Stimulated activated CD8-positive, alpha-beta memory T cell treated with anti-CD3 and anti-CD28 coated beads, Interleukin-7, amount 100 ng/mL, for 1 hour (primary cell): ENCODE measurements at places on chromosomes 4 and X.

- no peak for DNase-seq
Observed at GRCh38 chr4:24425863-24426262, 158.5 kb downstream of the DHX15 start.

DNA sequence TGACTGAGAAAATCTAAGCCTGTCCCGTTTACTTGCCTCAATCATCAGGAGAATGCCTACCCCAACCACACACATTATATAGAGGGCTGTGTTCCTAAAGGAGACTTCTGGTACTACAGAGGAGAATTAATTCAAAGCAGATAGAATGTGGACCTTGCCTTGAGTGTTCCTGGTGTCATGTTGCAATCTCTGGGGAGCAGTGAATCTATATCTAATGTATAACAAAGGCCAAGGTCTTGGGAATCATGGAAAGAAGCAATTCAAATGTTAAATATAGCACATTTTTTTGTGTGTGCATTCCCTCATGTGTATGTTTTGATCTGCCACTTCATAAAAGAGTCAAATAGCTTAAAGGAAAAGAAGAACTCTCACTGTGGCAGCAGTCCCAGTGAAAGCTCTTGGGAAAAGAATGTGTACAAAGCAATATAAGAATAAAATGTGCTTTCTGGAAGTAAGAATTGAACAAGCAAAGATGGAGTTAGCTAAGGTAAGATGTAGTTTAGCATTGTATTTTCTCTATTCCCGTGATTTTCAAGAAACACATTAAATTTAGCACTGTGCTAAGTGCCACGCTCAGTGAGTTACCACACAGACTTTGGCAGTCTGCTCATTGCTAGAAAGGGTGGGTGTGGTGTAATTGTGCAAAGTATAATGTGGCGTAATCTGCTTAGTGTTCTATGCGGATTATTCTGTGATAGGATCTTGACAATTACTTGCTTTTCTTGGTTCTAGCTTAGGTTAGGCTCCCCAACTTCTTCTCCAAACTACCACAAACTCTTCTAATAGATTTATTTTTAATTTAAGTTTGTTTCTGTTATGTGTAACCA, 13.7 kb downstream of the ADH6 start:
- no peak for DNase-seq

DNA sequence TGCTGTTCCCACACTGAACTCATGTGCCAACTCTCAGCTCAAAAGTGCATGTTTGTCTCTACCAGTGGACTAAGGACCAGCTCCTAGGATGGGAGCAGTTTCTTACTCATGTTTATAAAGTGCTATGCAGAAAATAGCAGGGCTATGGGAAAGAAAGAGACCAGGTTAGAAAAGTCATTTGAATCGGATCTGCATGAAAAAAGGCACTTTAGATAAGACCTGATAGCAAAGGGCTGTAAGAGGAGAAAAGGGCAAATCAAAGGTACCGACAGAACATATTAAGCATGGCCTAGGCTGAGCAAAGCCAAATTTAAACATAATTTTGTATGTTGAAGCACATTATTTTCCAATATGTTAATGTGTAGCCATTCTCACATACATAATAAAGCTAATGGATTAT, 362.3 kb upstream of the ZFP42 start:
- DNase-seq: no peak

- DNase-seq: no peak
Observed at GRCh38 chrX:19954335-19955096, 36.3 kb downstream of the BCLAF3 start.

DNA sequence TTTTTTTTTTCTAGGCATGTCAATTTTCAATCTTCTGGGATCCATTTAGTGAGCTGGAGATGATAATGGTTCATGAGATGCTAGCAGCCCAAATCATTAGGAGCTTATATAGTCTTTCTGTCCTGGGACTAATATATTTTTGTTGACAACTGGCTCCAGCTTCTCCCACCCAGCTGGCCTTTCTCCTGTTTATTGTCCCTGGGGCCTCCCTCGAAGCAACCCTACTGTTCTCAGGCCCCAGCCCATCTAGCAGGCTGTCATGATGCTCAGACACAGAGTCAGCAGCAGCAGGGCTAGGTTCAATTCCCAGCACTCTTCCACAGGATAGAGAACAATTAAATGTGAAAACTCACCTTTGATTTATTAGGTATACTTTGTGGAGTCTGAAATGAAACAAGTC, 127.6 kb upstream of the MID1 start:
- no peak for DNase-seq

DNA sequence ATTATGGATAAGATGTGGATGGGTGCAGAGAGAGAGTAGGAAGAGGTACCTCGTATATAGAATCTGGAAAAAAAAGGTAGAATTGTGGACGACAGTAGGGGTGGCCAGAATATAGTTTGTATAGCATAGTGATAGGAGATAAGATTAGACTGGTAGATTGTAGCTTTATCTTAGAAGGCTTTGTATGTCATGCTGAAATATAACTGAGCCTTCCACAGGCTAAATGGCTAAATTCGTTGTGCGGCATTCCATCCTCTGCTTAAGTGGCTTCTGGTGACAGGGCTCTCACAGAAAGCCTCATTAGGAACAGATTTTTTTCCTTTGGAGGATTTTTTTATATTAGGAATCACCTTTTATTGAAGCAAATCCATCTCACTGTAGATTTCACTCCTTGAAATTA, 142.3 kb upstream of the BMPR1B start:
- no peak for DNase-seq

- DNase-seq: no peak
Observed at GRCh38 chrX:56429581-56429980, 133.8 kb upstream of the UBQLN2 start.

DNA sequence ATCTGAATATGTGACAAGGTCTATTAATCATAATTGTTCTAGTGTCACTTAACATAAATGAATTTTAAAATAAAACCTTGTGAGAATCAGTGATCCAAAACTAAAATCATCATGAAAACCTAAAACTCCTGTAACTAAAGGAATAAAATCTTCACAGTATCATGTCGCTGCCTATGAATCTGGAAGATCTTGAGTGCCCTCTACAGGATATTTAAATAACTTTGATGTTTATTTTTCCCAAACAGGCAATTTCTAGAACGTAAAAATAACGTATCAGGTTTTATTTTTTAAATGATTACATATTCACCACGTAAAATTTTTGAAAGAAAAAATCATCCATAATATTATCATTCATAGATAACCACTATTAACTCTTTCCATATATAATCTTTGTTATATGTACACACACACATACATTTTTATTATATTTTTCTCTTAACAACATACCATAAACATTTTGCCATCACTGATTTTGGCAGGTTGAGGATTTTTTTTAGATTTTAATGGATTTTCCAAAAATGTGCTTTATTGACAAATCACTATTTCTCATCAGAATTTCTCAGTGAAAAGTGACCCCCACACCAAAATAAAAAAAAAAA, 79.6 kb downstream of the COMMD8 start:
- no peak for DNase-seq

- no peak for DNase-seq
Observed at GRCh38 chr4:20370274-20370673, 118.6 kb downstream of the SLIT2 start.

GRCh38 chr4:129394635-129395034, 298.7 kb downstream of the C4orf33 start:
- DNase-seq: no peak

GRCh38 chr4:139844459-139845036, 178.9 kb downstream of the MGST2 start:
- no peak for DNase-seq

GRCh38 chrX:8278557-8278956, 107.5 kb upstream of the VCX2 start:
- DNase-seq: no peak

GRCh38 chr4:109701566-109702410, 1.5 kb downstream of the CASP6 start:
- DNase-seq: no peak
